A375 (cell line): ENCODE measurements at places on chromosomes 7 and 10. TPM values are rescaled to one million over a fixed set of nuclear protein-coding genes. Genes with fewer than 3 reads are reported as not detected.

Gene CHST3
- 17.9 and 18.5 TPM in 2 replicates for total RNA-seq

Gene NANOS1
- total RNA-seq: 6.4 and 9.7 TPM in 2 replicates

Gene TLX1
- not detected in 2 replicates for total RNA-seq

Gene SEMA3C
- total RNA-seq: 70.1 and 70.5 TPM in 2 replicates

Gene CPVL
- total RNA-seq: 12.3 and 13.3 TPM in 2 replicates

Gene TAS2R41
- total RNA-seq: not detected in 2 replicates

Gene GRID2IP
- 0.04 TPM in 1 of 2 replicates, not detected in the other for total RNA-seq

Gene TACR2
- 0.08 TPM in 1 of 2 replicates, not detected in the other for total RNA-seq

Gene GPR141
- not detected in 2 replicates for total RNA-seq

Gene CDC14C
- not detected in 2 replicates for total RNA-seq

Gene ZNRF2
- 7.0 and 12.3 TPM in 2 replicates for total RNA-seq

Gene GIMAP4
- 0.15 TPM in 1 of 2 replicates, not detected in the other for total RNA-seq

Gene VTI1A
- 20.2 and 42.3 TPM in 2 replicates for total RNA-seq

Gene FZD8
- 44.6 and 46.8 TPM in 2 replicates for total RNA-seq

Gene RGR
- 0.79 and 0.85 TPM in 2 replicates for total RNA-seq

Gene FUOM
- total RNA-seq: 56.1 and 56.8 TPM in 2 replicates

Gene STEAP1B
- total RNA-seq: 35.9 and 48.7 TPM in 2 replicates

Gene EBF3
- 16.1 and 18.5 TPM in 2 replicates for total RNA-seq

Gene VGF
- total RNA-seq: 338 and 362 TPM in 2 replicates

Gene INSYN2A
- total RNA-seq: not detected in 2 replicates

Gene GPR15LG
- total RNA-seq: not detected in 2 replicates

Gene SNCG
- 8.7 and 10.8 TPM in 2 replicates for total RNA-seq

Gene MORN4
- 15.1 and 15.9 TPM in 2 replicates for total RNA-seq

Gene PTF1A
- total RNA-seq: not detected in 2 replicates

Gene SFRP4
- total RNA-seq: not detected in 2 replicates

Gene ZNF22
- total RNA-seq: 10.0 and 13.1 TPM in 2 replicates

Gene KLHDC10
- 11.2 and 16.3 TPM in 2 replicates for total RNA-seq

Gene ITIH5
- 0.68 and 2.0 TPM in 2 replicates for total RNA-seq

Gene AKR1B15
- not detected in 2 replicates for total RNA-seq

Gene SUGCT
- total RNA-seq: 5.6 and 6.8 TPM in 2 replicates

Gene SLC13A1
- not detected in 2 replicates for total RNA-seq

Gene CH25H
- total RNA-seq: not detected in 2 replicates

Gene WDR86
- total RNA-seq: not detected in 2 replicates

Gene SPDYE1
- not detected in 2 replicates for total RNA-seq

Gene LHFPL3
- not detected in 2 replicates for total RNA-seq

Gene ZNF479
- not detected in 2 replicates for total RNA-seq

Gene CPXM2
- not detected in 2 replicates for total RNA-seq

Gene MRC1
- total RNA-seq: not detected in 2 replicates

Gene ADAM22
- total RNA-seq: 7.2 and 7.4 TPM in 2 replicates

Gene SAMD9
- 5.9 and 8.9 TPM in 2 replicates for total RNA-seq

Gene MYPN
- 0.08 and 0.50 TPM in 2 replicates for total RNA-seq

Gene CXCL12
- not detected in 2 replicates for total RNA-seq
